ENCODE measurements at places on chromosomes 5 and 9.

- peak; percentile 63 for DNase-seq
These were observed 29.7 kb downstream of the CNOT6 start for GRCh38 chr5:180523629-180524466.

DNA sequence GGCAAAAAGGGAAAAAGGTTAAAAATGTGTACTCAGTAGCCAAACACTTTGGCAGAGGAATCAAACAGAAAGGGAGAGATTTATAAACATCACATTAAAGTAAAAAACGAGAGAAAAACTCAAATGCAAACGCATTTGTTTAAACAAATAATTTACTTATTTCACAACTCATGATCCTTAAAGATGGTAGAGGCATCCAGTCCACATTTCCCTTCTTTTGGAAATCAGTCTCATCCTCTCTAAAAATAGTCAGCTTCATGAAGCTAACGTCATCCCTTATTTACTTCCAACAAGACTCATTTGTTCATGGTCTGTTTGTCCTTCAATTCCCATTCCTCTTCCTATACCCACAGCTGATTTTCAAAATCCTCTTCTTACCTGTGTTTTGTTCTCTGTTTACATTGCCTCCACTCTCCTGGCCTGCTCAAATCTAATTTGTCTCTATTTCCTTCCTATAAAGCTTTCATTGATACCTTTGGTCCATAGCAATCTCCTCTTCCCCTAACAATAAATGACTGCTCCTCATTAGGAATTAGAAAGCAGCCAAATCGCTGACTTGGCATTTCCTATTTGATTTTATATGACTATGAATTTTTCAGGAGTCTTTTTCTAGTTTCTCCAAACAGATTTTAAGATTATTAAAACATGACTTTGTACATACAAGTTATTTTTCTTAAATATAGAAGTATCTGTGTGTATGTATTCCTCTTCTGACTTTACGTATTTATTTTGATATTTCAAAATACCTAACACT is 805.3 kb downstream of the TLE1 start:
- no peak for DNase-seq

DNA sequence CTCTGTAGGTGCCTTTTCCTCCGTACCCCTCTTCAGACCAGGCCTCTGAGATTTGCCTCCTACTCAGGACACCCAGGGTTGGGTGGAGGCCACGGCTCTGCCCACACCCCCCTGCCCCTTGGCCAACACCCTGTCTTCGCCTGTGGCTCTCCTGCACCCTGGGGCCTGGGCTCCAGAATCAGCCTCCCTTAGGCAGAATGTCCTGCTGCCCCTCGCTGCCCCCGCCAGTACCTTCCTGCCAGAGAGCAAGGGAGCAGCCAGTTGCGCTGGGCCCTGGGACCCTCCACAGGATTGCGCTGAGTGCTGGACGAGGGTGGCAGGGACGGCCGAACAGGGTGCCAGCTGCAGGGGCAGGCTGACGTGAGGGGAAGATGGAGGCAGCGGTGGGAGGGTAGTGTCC is 53.5 kb downstream of the COL5A1 start:
- no peak for DNase-seq

GRCh38 chr5:66915531-66915930 is 281.1 kb downstream of the CD180 start:
- no peak for DNase-seq

- DNase-seq: no peak
These were observed 77.9 kb downstream of the SEMA4D start for GRCh38 chr9:89419978-89420394.

GRCh38 chr5:135703016-135703550 is 124.3 kb upstream of the CXCL14 start:
- DNase-seq: no peak

- no peak for DNase-seq
These were observed 11.3 kb downstream of the CARD19 start for GRCh38 chr9:93107151-93107824.

GRCh38 chr5:84478603-84479002 is 93.9 kb upstream of the EDIL3 start:
- DNase-seq: no peak

DNA sequence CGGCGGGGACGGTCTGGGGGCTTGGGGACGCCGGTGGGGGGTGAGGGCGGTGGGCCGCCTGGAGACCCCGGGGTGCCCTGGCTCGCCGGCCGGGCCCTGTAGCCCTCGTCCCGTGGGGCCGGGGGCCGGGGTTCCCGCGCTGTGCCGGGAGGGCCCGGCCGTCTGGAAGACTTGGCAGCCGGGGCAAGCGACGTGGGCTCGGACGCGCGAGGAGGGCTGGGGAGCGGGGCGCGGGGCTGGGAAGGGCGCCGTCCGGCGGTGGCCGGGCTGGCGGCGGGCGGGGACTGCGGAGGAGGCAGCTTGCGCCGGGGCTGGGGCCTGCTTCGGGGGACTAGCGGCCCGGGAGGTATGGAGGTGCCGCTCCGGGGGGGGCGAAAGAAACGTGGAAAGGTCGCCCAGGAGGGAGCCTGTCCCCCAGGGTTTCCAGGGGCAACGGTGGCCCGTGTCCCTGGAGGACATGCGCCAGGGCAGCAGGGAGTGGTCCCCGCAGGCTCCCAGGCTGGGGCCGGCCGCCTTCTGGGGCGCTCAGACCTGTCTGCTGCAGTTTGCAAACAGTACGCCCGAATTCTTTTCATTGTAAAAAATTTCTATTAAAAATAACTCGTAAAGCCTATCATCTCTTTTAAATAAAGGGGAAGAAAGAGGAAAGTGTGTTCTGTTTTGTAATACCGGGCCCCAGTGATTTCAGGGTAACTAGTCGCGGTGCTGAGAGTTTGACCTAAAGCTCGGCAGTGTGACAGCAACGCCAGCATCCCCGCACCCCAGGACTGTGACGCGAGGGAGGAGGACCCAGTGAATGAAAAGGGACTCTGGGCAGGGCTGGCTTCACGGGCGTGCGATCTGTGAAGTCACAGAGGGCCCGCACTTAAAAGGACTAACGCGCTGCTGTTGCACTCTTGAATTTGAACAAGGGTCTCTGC is 752 bp upstream of the ANKH start:
- DNase-seq: peak; percentile 40

DNA sequence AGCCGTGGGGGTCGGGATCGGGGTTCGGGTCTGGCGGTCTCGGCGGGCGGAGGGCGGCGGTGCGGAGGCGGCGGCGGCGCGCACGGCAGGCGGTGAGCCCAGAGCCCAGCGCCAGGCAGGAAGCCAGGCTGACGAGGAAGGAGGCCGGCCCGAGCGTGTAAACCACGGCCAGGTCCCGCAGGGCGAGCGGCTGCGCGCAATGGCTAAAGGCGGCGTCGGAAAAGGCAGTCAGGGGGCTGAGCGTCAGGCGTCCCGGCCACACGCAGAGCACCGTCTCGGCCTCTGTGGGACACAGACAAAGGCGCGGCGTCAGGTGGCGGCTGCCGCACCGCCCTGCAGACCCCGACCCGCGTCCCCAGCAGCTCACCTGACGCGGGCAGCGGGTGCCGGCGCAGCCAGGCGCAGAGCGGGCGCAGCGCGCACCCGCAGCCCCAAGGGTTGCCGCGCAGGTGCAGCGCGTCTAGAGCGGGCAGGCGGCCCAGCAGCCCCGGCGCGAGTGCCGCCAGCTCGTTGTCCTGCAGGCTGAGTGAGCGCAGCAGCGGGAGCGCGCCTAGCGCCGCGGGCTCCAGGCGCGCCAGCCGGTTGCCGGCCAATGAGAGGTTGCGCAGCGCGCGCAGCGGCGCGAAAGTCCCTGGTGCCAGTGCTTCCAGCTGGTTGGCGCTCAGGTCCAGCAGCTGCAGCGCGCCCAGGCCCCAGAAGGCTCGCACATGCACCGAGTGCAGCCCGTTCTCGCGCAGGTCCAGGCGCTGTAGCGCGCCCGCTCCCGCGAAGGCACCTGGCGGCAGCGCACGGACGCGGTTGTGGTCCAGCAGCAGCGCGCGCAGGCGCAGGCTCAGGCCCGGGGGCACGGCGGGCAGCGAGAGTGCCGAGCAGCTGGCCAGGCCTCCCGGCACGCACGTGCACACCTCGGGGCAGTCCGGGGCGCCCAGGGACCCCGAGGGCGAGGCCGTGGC is 671 bp downstream of the LRRC26 start:
- peak; percentile 74 for DNase-seq

- peak; percentile 98 for DNase-seq
These were observed 37.4 kb downstream of the WWC1 start for GRCh38 chr5:168328814-168329213.

DNA sequence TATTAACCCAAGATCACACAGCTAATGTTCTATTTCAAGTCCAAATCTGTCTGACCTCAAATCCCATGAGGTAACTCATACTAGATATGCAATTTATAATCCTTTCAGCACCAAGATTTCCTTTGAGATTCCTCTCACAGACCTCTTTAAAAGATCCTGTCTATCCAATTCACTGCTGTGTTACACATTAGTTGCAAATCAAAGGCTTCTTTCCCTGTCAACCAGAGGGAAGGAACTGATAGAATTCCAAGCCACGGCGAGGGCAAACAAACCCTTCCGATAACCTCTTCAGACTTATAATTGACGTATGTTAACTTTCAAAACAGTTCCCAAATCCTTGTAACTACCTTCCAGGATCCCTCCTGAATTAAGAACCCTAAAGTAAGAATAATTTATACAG is 168.9 kb downstream of the DRD1 start:
- DNase-seq: no peak
